Fibroblast of villous mesenchyme (primary cell): ENCODE measurements at places on chromosomes 2 and 18. TPM values are rescaled to one million over a fixed set of nuclear protein-coding genes. Genes with fewer than 3 reads are reported as not detected.

DNA sequence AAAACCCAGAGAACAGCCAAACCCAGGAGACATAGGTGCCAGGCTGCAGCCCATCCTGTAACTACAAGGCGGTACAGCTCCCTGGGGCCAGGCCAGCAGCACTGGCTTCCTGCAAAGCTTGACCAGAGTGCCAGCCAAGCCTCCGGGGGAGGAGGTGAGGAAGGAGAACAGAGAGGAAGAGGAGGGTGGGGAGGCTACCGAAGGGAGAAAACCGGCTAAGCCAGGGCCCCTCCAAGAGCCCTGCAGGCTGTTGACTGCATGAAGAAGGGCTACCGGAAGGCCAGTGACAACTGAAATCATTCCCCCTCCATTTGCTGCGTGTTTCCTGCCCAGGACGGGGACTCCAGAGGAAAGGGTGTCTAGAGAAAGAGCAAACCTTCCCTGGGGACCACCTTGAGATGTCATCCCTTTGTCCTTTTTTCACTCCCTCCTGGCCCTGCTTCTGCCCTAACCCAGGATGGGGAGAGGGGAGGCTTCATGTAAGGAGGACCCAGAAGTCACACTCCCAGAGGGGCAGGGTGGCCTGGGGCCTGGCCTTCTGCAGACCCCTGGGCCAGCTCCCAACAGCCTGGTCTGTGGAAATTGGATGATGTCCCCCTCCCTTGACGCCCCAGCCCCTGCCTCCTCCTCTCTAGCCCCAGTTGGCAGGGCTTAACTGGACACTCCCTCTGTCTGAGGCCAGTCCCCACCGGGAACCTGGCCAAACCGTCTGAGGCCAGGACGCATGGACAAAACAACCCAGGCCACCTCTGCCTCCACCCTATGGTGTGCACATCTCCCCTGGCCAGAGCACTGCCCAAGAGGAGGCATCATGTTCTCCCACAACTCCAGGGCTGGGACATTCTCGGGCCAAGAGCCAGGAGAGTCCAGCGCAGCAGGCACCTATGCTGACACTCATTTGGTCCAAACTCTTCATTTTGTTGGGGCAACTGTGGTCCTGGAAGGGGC lies 207.8 kb downstream of the CYP26B1 start:
- peak; percentile 38 for DNase-seq

GRCh38 chr2:217836901-217837491 lies 165.8 kb downstream of the TNS1 start:
- DNase-seq = peak; percentile 59

DNA sequence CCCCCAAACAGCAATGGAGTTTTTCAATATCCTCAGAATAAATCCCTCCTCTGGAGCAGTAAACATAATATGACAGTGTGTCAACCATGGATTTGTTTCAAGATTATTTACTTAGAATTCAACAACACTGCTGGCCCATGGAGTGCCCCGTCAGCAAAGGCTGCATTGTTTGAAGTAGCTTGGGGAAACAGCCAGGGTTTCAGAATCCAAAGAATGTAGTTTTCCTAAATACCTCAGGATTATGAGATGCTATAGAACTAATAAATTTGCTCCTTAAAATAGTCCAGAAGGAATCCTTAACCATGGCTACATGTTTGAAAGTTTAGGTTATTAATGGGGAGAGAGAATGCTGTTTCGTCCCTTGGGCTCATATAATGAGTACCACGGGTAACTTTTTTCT lies 13.1 kb upstream of the CETN1 start:
- peak; percentile 21 for DNase-seq

- DNase-seq = no peak
These were observed 154.4 kb downstream of the RAD51AP2 start for GRCh38 chr2:17363846-17364245.

- no peak for DNase-seq
These were observed 611 bp downstream of the NOL10 start for GRCh38 chr2:10688921-10689807.

DNA sequence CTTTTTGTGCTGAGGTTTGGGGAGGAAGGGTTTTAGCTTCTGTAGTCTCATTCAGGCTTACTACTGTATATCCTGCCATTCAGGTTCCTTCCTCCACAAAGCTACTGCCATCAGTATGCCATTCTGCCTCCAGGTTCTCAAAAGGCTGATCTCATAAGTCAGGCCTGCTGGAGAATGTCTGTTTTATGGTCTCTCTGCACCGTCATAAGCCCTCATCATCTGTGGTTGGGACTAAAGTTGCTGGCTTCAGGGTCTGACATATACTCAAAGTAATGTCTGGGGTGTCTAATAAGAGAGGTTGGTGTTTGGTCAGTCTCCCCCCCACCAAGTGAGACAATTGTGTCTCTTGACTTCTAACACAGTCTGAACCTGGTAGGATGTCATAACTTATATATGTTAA lies 36.2 kb upstream of the CCBE1 start:
- peak; percentile 76 for DNase-seq

DNA sequence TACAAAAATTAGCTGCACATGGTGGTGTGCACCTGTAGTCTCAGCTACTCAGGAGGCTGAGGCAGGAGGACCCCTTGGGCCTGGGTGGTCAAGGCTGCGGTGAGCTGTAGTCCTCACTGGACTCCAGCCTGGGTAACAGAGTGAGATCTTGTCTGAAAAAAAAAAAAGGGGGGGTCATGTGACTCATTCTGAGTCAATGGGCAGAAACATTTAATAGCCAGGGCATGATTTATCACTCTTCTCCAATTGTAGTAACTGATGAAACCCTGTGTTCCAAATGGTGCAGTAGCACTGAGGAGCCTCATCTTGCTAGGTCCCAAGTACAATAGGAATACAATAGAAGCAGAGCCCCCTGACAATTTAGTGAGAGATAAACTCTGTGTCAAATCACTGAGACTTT lies 78.9 kb upstream of the CCDC68 start:
- DNase-seq = peak; percentile 4

Gene IL18R1
- total RNA-seq = 0.43 and 0.64 TPM in 2 replicates

Gene SERPINB10
- total RNA-seq = not detected in 2 replicates

Gene ERBB4
- under 0.01 TPM in 1 of 2 replicates, not detected in the other for total RNA-seq
